ENCODE measurements at places on chromosomes 2 and 18.

DNA sequence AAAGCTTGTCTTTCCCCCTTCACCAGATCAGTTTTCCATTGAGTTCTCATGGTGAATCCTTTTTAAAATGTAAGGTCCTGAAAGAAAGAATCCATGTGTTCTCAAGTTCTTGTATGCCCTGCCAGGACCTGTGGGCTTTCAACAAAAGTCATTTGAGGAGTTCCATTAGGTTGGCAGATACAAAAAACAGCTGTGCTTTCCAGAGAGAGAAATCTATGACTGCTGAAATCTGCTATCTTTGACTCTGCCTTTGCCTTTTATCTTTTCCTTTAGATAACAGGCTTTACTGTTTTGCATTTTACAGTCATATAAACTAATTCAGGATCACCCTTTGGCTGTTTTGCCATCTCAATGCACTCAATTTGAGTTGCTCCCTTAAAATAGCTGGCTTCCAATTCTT is 59.7 kb downstream of the CXCR4 start:
- no peak for DNase-seq

- DNase-seq, result no peak
Measured at GRCh38 chr18:54532962-54533361, 58.1 kb upstream of the DYNAP start.

DNA sequence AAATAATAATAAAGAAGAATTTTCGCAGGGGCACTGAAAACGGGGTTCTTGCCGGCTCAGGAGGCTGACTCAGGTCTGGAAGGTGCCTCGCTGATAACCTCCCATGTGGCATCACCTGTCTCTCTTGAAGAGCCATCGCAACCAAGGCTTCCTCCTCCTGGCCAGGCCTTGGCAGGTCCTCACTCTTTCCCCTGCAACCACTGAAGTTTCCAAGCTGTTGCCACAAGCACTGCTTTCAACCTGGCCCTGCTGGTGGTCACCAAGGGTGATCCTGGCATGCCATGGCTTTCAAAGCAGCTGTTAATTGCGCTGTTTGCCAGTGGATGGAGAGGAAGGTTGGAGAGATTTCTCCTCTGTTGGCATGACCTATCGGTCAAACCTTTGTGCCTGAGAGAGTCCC is 163.6 kb upstream of the COPS8 start:
- no peak for DNase-seq

- DNase-seq, result no peak
Measured at GRCh38 chr2:8139668-8140200, 542.1 kb upstream of the ID2 start.

DNA sequence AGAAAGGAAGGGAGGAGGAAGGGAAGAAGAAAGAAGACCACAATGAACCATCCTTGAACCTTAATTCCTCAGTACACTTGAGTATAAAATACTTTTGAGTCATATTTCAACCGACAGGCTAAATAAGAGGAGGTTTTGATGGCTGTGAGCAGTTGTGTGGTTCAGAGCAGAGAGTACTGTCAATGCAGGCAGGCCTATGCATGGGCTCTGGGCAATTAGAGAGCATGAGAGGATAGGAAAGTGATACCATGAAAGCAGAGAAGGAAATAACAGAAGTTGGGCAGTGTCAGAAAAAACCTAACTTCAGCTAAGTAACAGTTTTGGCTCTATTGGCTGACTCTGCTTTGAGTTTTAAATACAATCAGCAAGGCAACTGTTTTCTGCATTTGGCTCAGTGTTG is 123.6 kb upstream of the STK17B start:
- no peak for DNase-seq

GRCh38 chr2:157269922-157270321 is 12.4 kb downstream of the GALNT5 start:
- DNase-seq, result no peak

DNA sequence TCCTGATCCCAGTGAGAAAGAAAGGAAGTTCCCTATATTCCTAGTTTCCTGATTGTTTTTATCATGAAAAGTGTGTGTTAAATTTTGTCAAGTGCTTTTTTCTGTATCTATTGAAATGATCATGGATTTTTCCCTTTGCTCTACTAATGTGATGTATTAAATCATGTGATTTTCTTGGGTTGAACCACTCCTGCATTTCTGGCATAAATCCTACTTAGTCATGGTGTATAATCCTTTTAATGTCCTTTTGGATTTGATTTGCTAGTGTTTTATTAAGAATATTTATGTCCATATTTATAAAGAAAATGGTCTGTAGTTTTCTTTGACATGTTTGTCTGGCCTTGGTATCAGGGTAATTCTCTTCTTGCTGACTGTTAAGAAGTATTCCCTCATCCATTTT is 87.3 kb upstream of the CNGA3 start:
- DNase-seq, result no peak

- no peak for DNase-seq
Measured at GRCh38 chr2:127573771-127574170, 38.3 kb downstream of the MYO7B start.

GRCh38 chr2:111169268-111169667 is 48.6 kb downstream of the BCL2L11 start:
- DNase-seq, result no peak

DNA sequence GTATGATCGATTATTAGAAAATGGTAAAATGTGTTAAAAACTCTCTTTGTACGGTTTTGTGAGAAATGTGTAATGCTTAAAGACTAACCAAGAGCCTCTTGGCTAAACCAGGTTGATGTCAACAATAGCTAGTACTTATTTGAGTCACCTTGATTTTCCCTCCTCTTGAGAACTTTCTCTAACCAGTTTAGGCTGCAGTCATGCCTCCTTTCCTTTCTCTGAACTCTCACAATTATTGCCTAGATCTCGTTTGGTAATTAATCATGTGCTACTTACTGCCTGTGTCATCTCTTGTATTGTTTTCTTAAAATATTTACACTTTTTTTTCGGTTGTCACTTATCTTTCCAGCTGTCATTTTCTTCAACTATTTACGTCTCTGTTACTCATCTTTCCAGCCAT is 1.1 kb upstream of the EPC2 start:
- DNase-seq, result no peak

GRCh38 chr2:45745231-45745630 is 93.8 kb downstream of the PRKCE start:
- DNase-seq, result no peak

- DNase-seq, result no peak
Measured at GRCh38 chr18:24988253-24988840, 363.6 kb downstream of the ZNF521 start.

DNA sequence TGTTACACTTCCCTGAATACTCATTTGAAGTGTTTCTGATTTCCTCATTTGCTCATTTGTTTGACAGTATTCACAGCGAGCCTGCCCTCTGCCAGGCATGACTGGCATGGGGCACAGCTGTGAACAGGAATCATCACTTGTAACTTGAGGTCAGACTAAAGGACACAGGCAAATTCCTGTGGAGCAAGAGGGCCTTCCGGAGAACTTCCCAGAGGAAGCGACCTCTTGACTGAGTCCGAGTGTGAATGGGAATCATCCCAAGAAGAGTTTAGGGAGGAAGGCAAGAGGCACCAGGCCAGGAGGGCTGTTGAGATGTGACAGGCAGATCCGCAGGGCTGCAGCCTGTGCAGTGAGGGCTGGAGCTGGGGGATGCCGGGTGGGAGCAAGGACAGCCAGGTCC is 45.4 kb downstream of the LIMS1 start:
- no peak for DNase-seq

DNA sequence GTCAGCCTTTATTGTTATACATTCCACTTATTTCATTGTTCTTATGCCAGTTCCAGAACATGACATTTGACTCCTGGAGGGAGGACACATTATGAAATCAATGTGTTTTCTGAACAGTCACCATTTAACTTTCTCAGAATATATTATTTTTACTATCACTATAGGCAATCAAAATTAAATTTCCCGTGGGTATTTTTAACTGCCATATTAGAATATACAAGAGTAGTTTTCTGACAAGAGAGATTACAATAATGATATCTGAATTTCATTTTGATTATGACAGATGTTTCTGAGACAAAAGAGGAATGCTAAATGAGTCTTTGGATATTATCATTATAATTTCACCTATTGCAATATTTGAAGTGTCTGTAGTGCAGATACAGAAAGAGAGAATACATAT is 64.4 kb upstream of the FSIP2 start:
- DNase-seq, result no peak

DNA sequence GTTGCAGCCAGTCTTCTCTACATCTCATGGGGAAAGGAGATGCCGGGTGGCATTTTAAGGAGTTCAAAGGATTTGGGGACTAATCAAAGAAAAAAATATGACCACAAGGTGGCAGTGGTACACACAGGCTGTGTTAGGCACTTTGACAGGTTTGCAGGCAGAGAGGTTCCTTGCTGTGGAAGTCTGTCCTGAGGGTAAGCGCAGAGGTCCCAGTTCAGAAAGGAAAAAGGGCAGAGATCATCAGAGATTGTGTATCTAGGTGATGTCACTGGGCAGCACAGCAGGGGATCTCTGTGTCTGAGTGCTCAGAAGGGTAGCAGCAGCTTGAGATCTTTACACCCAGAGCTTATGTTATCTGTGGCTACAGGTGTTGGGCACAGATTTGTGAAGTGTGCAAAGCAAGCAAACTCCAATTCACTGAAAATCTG is 231.4 kb downstream of the LRRTM1 start:
- no peak for DNase-seq

GRCh38 chr2:143241403-143242088 is 112.3 kb downstream of the ARHGAP15 start:
- no peak for DNase-seq

- DNase-seq, result no peak
Measured at GRCh38 chr2:136534811-136535210, 230.5 kb upstream of the THSD7B start.

DNA sequence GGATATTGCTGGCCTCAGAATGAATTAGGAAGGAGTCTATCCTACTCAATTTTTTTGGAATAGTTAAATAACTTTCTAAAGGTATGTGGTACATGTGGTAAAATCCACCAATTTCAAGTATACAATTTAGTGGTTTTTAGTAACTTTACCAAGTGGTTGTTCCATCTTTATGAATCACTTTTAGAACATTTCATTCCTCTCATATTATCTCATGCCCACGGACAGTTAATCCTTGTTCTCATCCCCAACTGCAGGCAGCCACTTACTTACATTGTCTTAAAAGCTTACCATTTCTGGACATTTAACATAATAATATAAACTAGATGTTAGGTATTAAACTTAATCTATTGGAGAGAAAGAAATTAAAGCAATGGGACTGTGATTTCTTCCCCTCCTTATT is 146.3 kb upstream of the ZC3H15 start:
- DNase-seq, result no peak

GRCh38 chr2:238165288-238165921 is 6.6 kb downstream of the ERFE start:
- DNase-seq, result no peak

- no peak for DNase-seq
Measured at GRCh38 chr2:200788121-200788718, 23.5 kb upstream of the BZW1 start.

DNA sequence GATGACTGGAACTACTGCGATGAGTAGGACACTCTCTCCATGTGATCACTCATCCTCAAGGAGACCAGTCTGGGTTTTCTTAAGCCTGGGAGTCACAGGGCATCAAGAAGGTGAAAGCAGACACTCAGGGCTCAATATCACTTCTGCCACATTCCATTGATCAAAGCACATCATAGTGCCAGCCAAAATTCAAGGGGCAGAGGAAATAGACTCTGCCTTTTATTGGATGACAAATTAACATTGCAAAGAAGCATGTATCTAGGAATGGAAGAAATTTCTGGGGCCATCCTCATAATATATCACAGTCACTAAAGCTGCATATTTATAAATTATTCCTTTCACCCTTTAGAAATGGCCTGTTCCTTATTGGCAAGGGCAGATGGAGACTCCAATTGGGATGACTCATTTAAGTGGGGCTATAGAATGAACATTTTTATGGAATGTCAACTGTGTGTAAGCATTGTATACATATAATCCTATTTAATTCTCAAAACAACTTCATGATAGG is 114.8 kb upstream of the CDC42EP3 start:
- no peak for DNase-seq

DNA sequence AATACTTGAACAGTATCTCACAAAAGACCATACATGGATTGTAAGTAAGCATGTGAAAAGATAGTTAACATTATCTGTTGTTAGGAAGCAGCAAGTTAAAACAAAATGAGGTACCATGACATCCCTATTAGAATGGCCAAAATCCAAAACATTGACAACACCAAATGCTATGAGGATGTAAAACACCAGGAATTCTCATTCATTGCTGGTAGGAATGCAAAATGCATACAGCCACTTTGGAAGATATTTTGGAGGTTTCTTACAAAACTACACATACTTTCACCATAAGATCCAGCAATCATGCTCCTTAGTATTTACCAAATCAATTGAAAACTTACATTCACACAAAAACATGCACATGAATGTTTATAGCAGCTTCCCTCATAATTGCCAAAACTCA is 30.9 kb upstream of the ICOS start:
- no peak for DNase-seq

- no peak for DNase-seq
Measured at GRCh38 chr2:172843902-172844715, 108.5 kb downstream of the RAPGEF4 start.

DNA sequence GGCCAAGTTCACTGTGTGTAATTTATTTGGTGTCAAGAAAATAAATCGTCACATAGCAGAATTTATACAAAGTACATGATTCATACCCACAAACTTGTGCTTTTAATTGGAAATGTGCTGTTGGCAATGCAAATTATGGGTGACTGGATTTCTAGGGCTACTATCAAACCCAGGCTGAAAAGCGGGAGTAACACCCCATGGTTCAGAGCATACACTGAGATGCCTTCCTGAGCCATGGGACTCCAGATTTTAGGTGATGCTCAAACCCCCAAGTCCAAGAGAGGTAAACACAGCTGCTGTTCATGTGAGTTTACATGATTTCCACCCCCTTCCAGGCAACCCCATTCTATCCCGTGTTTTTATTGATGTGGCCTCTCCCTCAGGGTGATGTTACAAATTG is 565.9 kb upstream of the ID2 start:
- no peak for DNase-seq

DNA sequence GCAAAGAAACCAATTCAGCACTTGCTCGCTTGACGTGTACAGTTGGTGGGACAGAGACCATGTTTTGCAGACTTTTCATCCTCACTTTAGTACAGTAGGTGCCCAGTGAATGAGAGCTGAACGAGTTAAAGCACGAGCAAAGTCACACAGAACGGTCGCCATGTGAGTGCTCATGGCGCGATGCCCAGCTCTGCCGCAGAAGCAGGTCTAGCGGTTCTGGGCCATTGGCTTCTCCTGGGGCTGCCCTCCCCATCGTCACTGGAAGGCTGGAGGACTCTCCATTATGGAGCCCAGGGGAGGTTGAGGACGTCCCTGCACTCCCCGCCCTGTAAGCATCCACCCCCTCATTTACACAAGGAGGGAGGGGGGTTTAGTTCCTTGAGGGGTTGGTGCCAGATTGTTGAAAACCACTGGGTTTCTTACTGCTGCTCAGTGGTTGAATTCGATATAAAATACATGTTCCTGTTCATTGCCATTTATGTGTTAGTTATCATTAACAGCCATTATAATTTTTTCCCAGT is 24.9 kb downstream of the PTGR3 start:
- DNase-seq, result no peak

- no peak for DNase-seq
Measured at GRCh38 chr2:133480707-133481429, 87.4 kb downstream of the NCKAP5 start.

GRCh38 chr2:64212346-64212745 is 68.1 kb upstream of the PELI1 start:
- DNase-seq, result no peak

GRCh38 chr2:187435078-187435477 is 13.0 kb downstream of the CALCRL start:
- DNase-seq, result no peak

- no peak for DNase-seq
Measured at GRCh38 chr2:65263262-65263661, 35.6 kb downstream of the ACTR2 start.

Data from thoracic aorta (tissue), 2 donors.